ENCODE measurements at places on chromosomes 7 and 10.

GRCh38 chr7:96273716-96274115 lies 48.2 kb downstream of the SLC25A13 start:
- no peak for DNase-seq

GRCh38 chr10:78225594-78225993 lies 191.9 kb downstream of the RPS24 start:
- DNase-seq, result no peak

- no peak for DNase-seq
Observed at GRCh38 chr7:133724148-133724547, 403.0 kb upstream of the LRGUK start.

- DNase-seq, result no peak
Observed at GRCh38 chr7:107631588-107632491, 28.8 kb upstream of the SLC26A4 start.

DNA sequence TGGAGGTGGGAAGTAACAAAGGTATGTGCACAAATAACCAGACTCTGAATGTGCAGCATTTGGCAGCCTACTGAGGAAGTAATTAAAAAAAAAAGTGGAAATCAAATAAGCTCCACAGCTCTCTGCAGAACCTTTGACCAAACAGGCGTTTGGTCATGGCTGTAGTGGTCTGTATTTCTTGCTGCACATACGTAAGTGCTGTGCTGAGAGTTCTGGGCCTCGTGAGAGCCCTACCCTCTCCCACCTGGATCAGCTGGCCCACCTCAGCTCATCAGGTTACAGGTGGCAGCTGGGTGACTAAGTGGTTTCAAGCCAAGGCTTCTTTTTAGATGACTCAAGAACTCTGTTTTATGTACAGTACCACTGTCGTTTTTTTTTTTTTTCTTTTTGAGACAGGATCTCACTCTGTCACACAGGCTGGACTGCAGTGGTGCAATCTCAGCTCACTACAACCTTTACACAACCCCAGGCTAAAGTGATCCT lies 178.2 kb upstream of the KLF6 start:
- DNase-seq, result no peak

- DNase-seq, result no peak
Observed at GRCh38 chr10:28945959-28946358, 268.6 kb downstream of the BAMBI start.

Data from CD4-positive, alpha-beta T cell (primary cell).